ENCODE measurements at places on chromosomes 1 and 21. TPM values are rescaled to one million over a fixed set of nuclear protein-coding genes. Genes with fewer than 3 reads are reported as not detected.

The CELF3 gene
- not detected for total RNA-seq

DNA sequence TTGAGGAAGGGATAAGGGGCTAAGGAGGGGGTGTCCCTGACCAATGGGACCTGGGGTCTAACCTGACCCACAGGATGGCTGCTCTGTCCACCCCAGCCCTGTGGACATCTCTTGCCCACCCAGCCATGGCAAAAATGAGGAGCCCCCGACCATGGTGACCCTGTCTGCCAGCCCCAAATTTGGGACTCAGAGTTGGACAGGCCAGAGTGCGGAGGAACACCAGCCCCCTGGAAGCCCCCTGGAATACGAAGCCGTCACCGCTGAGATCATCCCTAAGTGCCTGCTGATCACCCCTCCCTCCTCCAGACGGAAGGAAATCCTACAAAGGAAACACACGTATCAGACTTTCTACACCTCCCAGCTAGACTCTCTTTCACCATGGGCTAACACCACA is 119.3 kb downstream of the SIK1 start:
- H3K27me3 ChIP-seq = no peaks in the 10 kb centered on the region
- DNase-seq = no peak
- no peaks in the 10 kb centered on the region for H3K36me3 ChIP-seq
- no peak overlapping the region for H3K4me3 ChIP-seq
- no peak overlapping the region for H3K27ac ChIP-seq
- H3K4me1 ChIP-seq = peaks cover 4% of the 10 kb centered on the region

- peak; percentile 52 for DNase-seq
- no peak overlapping the region for H3K4me3 ChIP-seq
- H3K4me1 ChIP-seq = peaks cover 3% of the 10 kb centered on the region
- H3K27ac ChIP-seq = peak overlapping the region; percentile 50
Observed at GRCh38 chr21:37866027-37866426, 50.2 kb downstream of the KCNJ6 start.

DNA sequence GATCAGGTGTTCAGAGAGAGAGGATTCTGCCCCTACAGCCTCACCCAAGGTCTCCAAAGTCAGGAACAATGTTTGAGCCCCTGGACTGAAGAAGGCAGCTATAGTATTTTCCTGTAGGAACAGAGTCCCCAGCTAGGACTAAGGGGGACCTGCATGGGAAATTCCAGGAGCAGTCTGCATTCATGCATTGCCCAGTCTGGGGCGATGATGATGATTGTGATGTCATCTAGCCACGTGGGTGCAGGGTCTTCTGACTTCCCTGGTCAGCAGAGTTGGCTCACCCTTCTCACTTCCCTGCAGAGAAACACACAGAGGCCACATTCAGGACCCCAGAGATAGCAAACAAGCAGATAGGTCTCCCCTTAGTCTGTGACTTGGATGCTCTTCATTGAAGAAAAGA is 56.5 kb upstream of the ARTN start:
- H3K27me3 ChIP-seq = no peaks in the 10 kb centered on the region
- H3K36me3 ChIP-seq = no peaks in the 10 kb centered on the region
- no peak overlapping the region for H3K4me3 ChIP-seq
- no peak for DNase-seq

DNA sequence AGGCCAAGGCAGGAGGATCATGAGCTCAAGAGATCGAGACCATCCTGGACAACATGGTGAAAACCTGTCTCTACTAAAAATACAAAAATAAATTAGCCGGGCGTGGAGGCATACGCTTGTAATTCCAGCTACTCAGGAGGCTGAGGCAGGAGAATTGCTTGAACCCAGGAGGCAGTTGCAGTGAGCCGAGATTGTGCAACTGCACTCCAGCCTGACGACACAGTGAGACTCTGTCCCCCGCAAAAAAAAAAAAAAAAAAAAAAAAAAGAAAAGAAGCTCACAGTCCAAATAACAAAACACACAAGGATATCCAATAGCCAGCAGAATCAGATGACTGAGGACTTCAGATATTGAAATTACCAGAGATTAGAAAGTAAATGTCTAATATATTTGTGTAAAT is 11.8 kb downstream of the AHCTF1 start:
- no peak overlapping the region for H3K27ac ChIP-seq
- H3K4me3 ChIP-seq = no peak overlapping the region
- no peaks in the 10 kb centered on the region for H3K4me1 ChIP-seq

The RGS7 gene
- 0.15 TPM for total RNA-seq

- H3K27me3 ChIP-seq = no peaks in the 10 kb centered on the region
- no peak for DNase-seq
- H3K36me3 ChIP-seq = no peaks in the 10 kb centered on the region
- no peak overlapping the region for H3K27ac ChIP-seq
Observed at GRCh38 chr1:62840555-62840954, 56.6 kb downstream of the ATG4C start.

DNA sequence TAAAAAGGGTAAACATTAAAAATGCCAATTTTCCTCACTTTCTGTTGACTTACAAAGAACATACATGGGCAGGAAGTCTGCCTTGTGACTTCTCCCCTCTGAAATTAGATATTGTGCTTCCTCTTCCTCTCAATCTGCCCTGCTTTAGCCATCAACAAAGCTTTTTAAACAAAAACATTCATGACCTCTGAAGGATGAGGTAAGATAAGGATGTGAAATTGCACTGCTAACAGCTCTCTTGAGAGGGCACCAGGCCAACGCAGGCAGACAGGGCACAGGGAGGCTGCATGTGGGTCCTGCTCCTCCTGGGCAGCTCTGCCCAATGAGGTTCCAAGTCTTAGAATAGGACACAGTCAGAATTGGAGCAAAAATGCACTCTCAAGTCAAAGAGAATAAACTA is 62.1 kb downstream of the DEGS1 start:
- peaks cover 12% of the 10 kb centered on the region for H3K4me1 ChIP-seq
- no peaks in the 10 kb centered on the region for H3K27me3 ChIP-seq
- H3K27ac ChIP-seq = peak overlapping the region; percentile 19
- H3K4me3 ChIP-seq = no peak overlapping the region
- peaks cover 4% of the 10 kb centered on the region for H3K36me3 ChIP-seq

GRCh38 chr1:231690059-231690458 is 63.5 kb downstream of the DISC1 start:
- no peak overlapping the region for H3K27ac ChIP-seq
- DNase-seq = no peak

GRCh38 chr1:8941906-8942305 is 3.8 kb upstream of the CA6 start:
- H3K36me3 ChIP-seq = no peaks in the 10 kb centered on the region
- no peak for DNase-seq
- no peak overlapping the region for H3K27ac ChIP-seq
- H3K4me3 ChIP-seq = no peak overlapping the region
- H3K4me1 ChIP-seq = no peaks in the 10 kb centered on the region

DNA sequence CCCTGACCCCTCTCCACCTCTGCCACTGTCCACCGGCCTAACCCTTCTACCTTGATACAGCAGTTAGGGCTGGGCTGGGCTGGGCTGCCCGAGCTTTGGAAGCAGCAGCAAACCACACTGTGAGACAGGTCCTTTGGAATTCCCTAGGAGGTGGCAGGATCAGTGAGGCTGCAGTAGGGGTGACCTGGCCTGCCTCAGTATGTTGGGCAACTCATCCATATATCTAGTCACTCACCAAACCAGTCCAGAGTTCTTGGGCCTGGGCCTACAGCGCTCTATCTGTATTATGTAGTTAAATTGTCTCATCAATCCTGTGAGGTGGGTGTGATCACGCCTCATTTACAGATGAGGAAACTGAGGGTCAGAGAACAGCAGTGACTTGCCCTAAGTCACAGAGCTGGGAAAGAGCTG is 13.3 kb upstream of the SYNC start:
- H3K4me1 ChIP-seq = no peaks in the 10 kb centered on the region
- no peak for DNase-seq
- H3K27me3 ChIP-seq = no peaks in the 10 kb centered on the region
- peak overlapping the region; percentile 80 for H3K27ac ChIP-seq

The MANEAL gene
- 6.7 TPM for total RNA-seq

The UBASH3A gene
- total RNA-seq = 1.5 TPM

The GJA5 gene
- total RNA-seq = 29.9 TPM

DNA sequence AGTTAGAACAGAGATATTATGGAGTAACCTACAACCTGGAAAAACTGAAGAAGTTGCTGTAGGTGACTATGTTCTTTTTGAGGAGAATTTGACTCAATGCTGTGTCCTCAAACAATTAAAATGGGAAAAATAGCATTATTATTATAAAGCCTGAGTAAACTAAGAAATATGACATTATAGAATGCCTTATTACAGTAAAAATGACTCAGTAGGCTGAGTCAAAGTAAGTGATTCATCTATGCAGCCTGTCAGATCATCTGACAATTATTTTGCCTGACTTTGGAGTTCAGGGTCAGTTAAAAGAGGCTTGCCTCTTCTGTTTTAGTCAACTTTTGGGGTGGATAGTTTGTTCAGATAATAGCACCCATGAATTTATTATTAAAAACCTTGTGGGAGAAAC is 150.8 kb upstream of the PTGFR start:
- H3K27me3 ChIP-seq = no peaks in the 10 kb centered on the region
- H3K4me3 ChIP-seq = no peak overlapping the region
- no peak for DNase-seq
- H3K36me3 ChIP-seq = no peaks in the 10 kb centered on the region
- no peaks in the 10 kb centered on the region for H3K4me1 ChIP-seq

- DNase-seq = peak; percentile 70
- peaks cover 14% of the 10 kb centered on the region for H3K4me1 ChIP-seq
- H3K4me3 ChIP-seq = no peak overlapping the region
Observed at GRCh38 chr21:33441489-33442477, 38.0 kb downstream of the TMEM50B start.

The RNU1-3 gene
- total RNA-seq = under 0.01 TPM

GRCh38 chr1:20634065-20634593 is 871 bp downstream of the PINK1 start:
- H3K27me3 ChIP-seq = no peaks in the 10 kb centered on the region
- peak overlapping the region; percentile 95 for H3K27ac ChIP-seq

The IL12RB2 gene
- 0.74 TPM for total RNA-seq

The ACTL8 gene
- total RNA-seq = not detected

The COL16A1 gene
- total RNA-seq = 15.2 TPM

- no peaks in the 10 kb centered on the region for H3K36me3 ChIP-seq
- no peaks in the 10 kb centered on the region for H3K27me3 ChIP-seq
- no peak overlapping the region for H3K4me3 ChIP-seq
- no peak for DNase-seq
Observed at GRCh38 chr1:76948846-76949245, 81.6 kb downstream of the ST6GALNAC5 start.

DNA sequence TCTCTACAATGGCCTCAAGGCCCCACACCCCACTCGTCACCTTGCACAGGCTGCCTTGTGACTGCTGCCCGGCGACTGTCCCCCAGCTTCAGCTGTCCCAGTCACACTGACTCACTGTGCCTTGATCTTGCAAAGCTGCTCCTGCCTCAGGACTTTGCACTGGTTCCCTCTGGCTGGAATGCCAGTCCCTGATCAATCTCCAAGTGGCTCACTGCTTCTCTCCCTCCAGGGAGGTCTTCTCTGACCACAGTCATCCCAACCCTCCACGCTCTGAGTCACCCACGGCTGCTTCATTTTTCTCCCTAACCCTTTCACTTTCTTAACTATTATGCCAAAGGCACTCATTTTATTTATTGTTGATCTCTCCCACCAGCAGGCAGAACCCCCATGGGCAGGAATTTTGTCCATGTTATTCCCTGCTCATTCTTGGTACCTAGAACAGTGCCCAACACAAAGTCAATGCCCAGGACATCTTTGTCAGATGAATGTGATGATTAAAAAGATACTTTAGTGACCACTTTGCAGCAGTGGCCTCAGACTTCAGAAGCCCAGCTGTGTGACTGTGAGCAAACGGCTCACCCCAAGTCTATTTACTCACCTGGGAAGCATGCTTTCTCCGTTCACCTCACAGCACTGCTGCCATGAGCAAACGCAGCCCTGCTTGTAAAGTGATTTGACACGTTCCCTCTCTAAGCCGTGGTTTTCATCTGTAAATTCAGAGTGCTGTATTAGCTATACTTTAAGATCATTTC is 53.4 kb downstream of the ZBTB18 start:
- no peaks in the 10 kb centered on the region for H3K27me3 ChIP-seq
- DNase-seq = no peak
- H3K36me3 ChIP-seq = no peaks in the 10 kb centered on the region
- H3K4me3 ChIP-seq = no peak overlapping the region
- H3K27ac ChIP-seq = no peak overlapping the region

The LY9 gene
- total RNA-seq = 0.78 TPM

All from upper lobe of left lung (tissue), 6 donors.